ENCODE measurements at places on chromosomes 7 and 10.

- DNase-seq, result no peak
Measured at GRCh38 chr7:20197837-20198236, 19.3 kb downstream of the MACC1 start.

- peak; percentile 89 for DNase-seq
Measured at GRCh38 chr7:13920053-13920697, 69.3 kb downstream of the ETV1 start.

GRCh38 chr10:33306701-33307519, 27.6 kb downstream of the NRP1 start:
- no peak for DNase-seq

GRCh38 chr7:129493555-129493954, 8.8 kb upstream of the SMKR1 start:
- no peak for DNase-seq

DNA sequence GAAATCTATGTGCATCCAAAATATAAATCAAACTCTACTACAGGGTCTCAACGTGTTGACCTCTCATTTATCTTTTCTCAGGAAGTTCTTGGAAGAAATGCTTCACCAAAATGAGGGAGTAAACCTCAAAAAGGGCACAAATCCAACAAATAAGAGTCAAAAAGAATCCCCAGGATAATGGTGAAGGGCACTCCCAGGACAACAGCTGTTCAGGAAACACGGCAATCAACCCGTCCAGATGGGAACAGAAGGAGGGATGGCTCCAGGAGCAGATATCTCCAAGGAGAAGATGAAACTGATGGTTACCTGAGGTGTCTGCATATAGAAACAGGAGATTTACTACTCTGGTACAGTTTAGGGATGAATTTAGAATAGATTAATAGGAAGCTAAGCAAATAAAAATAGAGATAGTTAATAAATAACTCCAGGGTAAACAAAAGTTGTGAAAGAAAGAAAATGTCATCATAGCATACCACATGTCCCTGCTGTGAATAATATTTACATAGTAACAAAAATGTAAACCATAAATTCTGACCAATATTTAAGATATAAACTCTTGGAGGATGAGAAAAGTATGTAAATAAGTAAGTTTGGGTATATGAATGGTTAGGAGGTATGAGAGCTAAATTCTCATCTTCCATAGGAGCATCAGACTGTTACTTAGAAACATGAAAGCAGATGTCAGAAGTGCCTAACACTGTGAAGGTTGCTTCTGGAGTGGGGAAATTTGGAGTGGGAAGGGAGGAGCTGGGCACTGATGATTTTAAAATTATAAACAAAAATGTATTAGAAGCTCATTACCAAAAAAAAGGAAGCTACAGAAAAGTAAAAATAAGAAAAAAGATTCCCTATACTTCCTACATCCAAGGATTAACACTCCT, 237.5 kb upstream of the HPS1 start:
- no peak for DNase-seq

GRCh38 chr10:101282947-101283346, 53.7 kb upstream of the LBX1 start:
- no peak for DNase-seq

DNA sequence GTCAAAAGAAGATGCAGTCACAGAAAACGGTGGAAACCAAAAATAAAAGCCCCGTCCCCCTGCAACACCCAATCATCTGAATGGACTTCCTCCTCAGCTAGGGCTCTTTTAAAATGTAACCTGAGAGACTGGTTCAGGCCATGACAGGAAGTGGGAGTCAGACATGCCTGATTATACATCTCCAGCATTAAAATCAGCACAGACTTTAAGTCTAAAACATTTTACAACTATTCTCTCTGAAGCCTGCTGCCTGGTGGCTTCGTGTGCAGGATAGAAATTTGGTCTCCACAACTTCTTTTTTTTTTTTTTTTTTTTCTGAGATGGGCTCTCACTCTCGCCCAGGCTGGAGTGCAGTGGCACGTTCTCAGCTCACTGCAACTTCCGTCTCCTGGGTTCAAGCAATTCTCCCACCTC, 30.3 kb downstream of the HACD1 start:
- no peak for DNase-seq

DNA sequence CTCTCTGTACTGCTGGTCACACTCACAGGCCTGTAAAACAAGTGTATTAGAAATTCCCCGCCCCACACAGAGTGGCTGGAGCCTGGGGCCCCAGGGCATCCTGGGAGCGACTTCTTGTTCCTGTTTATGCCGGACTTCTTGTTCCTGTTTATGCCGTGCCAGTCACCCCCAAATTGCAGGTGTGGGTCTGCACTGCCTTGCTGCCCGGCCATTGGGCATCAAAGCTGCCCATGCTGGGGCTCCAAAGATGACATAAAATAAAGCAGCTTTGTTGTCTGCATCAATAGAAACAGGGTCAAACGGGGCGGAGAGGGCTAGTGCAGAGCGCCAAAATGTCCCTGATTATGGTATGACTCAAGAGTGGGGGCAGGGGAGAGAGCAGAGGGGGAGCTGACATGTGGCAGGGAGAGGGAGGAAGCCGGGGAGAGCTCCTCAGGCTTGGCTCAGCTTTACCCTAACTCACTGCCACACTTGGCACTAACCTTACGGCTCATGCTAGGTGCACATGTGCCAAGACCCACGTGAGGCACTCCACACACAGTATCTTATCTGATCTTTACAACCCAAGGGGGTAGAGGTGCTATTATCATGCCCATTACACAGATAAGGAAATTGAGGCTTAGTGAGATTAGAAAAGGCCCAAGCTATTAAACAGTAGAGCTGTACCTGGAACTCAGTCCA, 98.4 kb downstream of the PIP4K2A start:
- no peak for DNase-seq

DNA sequence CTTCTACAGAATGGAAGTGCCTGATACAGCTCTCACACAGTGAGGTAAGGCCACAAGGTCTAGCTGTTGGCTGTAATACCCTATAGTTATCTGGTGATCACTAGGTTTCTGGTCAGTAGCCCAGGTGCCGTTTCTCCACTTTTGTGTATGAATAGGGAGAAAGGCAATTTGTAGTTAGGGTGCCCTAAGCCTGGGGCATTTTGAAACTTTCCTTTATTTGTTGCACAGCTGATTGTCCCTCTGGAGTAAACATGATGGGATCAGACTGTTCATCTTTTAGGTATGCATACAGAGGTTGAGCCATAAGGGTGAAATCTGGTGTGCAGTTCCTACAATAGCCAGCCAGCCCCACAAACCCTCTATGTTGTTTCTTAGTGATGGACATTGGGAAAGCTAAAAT, 112.4 kb downstream of the ANKRD26 start:
- no peak for DNase-seq

DNA sequence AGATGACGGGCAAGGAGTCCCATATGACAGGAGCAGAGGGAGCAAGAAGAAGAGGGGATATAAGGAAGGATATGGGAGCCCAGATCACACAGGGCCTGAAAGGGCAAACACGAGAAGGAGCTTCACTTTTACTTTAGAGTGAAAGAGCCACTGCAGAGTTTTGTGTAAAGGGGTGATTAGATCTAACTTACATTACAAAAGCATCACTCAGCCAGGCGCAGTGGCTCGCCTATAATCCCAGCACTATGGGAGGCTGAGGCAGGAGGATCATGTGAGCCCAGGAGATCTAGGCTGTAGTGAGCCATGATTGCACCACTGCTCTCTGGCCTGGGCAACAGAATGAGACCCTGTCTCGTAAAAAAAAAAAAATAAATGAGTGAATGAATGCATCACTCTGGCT, 91.1 kb downstream of the MPP7 start:
- no peak for DNase-seq

GRCh38 chr7:125136341-125136740, 206.7 kb upstream of the POT1 start:
- DNase-seq, result no peak
